ENCODE measurements at places on chromosomes 2 and 18. TPM values are rescaled to one million over a fixed set of nuclear protein-coding genes. Genes with fewer than 3 reads are reported as not detected.

The AMER3 gene
- total RNA-seq = under 0.01 TPM

The RMC1 gene
- 24.7 TPM for total RNA-seq

The UGT1A7 gene
- total RNA-seq = not detected

The ANKRD29 gene
- 5.9 TPM for total RNA-seq
